ENCODE measurements at places on chromosomes 16 and 17. TPM values are rescaled to one million over a fixed set of nuclear protein-coding genes. Genes with fewer than 3 reads are reported as not detected.

RDM1 gene
- total RNA-seq = not detected

DNA sequence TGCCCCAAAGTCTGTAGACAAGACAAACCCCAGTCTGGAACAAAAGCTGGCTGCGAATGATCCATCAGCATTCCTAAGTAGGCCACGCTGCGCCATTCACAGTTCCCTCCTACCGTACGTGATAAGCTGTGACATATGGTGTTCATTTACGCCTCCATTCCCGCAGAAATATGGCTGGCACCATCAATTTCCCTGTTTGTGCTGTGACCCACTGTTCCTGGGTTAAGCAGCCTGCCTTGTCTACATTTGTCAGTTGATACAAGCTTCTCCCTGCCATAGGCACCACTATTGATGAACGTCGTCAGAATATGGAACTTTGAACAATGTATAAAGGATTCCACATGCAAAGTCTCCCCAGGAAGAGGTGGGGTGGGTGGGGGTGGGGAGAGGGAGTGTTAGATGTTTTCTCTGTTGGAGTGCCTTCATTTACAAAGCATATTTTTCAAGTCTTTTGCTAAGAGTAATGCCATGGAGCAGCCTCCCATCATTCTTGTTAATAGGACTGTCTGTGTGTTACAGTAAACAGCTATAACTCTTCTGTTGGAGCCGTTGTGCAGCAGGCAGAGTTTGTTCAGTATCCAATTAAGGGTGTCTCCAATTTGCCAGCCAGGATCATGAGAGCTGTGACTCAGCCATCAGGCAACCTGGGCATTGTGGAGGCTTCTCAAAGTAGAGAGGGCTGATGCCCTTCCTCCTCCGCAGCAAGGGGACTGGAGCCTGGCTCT, 294.6 kb downstream of the TMEM114 start:
- DNase-seq = no peak

DNA sequence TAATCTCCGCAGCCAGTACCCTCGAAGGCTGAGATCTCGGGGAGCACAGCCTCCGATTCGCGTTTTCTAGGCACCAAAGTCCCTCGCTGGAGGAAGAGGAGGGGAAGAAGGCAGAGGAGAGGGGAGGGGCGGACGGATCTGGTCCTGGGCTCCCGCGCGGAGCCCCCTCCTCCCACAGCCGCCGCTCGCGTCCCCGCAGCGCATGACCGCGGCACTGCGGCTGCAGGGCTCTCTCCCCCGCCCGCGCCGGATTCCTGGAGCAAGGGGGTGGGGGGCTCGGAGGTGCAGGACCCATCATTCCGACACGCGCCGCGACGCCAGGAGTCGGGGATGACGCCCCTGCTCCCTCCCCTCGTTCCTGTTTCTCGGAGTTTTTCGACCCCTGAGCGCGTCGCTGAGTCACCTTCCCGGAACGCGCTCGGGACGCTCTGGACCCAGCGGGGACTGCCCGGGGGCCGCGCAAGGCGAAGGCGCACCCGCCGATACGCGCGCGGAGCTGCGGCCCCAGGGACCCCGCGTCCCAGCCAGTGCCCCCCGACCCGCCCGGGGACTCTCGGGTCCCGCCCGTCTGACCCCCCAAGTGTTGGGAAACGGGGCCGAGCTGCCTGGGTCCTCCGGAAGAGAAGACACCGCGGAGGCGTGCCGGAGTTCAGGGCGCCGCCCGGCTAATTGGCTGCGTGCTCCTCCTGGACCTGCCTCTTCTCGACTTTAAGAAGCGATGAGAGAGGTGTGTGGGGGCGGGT, 1.4 kb upstream of the SPHK1 start:
- peak; percentile 84 for DNase-seq

GRCh38 chr16:66286527-66286926, 80.0 kb upstream of the CDH5 start:
- peak; percentile 54 for DNase-seq

GRCh38 chr17:50445730-50446325, 19.8 kb downstream of the ACSF2 start:
- no peak for DNase-seq

TPSAB1 gene
- 4.1 TPM for total RNA-seq

GRCh38 chr17:76171706-76172105, 30.7 kb upstream of the FOXJ1 start:
- DNase-seq = no peak

DNA sequence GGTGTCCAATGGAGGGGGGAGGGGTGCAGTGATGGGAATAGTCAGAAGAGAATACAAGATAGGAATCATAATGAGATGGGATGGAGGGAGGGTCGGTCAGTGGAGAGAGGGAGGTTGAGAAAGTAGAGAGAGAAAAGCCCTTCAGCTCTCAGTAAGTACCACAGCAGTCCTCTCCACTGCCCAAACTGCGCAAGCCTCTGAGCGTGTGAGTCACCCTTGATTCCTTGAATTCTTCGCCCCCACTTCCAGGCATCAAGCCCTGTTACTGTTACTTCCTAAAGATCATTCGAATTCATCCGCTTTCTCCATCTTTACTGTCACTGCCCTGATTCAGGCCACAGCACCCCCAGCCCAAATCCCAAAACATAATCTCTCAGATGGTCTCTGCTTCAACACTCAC, 2.5 kb downstream of the GUCY2D start:
- DNase-seq = no peak

DNA sequence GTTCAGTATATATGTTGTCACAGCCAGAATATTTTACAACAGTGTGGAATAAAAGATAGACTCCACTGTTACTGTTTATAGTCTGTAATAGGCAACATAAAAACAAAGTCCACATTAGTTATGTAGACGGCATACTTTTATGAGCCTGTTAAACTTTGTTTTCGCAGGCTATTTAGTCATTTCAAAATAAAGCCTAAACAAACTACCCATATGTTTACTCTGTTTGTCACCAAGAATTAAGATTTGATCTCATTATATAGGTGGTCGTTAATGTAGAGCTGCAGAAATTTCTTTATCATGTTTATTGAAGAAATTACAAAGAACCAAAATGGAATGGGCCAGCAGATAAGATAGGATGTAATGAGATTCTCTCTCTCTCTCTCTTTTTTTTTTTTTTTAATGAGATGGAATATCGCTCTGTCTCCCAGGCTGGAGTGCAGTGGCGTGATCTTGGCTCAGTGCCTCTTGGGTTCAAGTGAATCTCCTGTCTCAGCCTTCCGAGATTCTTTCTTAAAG, 943.8 kb upstream of the SOX9 start:
- DNase-seq = no peak

GRCh38 chr16:77536809-77537208, 102.0 kb upstream of the ADAMTS18 start:
- no peak for DNase-seq

DNA sequence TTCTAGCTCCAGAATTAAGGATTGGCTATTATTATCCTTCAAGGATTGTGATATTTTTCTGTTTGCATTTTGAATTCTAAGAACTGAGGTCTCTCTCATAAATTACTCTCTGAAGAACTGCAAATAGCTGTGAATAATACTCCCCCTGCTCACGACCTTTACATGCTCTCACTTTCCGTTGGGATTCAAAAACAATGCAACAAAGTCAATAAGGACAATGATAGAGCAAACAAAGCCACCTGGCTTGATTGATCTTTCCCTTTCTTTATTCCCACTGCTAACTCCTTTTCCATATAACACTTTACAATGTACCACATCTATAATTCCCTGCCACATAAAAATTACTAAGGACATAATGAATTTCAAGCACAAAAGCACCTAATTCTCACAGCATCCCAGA, 523.0 kb upstream of the CA10 start:
- DNase-seq = no peak

GRCh38 chr16:84565669-84566495, 52.0 kb downstream of the COTL1 start:
- DNase-seq = no peak

DNA sequence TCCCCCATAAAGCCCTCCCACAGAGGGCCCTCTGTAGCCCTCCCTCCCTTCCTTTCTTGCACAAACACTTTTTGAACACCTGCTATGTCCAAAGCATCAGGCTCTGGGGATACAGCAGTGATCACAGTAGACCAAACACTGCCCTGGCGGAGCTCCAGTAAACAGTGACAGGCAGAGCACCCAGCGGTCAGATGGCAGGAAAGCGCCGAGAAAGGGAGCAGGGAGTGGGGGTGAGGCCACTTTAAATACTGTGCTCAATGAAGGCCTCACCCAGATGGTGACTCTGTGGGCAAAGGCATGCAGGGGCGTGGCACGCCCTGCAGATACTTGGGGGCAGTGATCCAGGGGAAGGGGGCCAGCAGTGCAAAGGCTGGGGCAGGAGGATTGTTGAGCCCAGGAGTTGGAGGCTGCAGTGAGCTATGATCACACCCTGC, 7.6 kb downstream of the PRR29 start:
- DNase-seq = no peak

CDC6 gene
- 0.75 TPM for total RNA-seq

DNA sequence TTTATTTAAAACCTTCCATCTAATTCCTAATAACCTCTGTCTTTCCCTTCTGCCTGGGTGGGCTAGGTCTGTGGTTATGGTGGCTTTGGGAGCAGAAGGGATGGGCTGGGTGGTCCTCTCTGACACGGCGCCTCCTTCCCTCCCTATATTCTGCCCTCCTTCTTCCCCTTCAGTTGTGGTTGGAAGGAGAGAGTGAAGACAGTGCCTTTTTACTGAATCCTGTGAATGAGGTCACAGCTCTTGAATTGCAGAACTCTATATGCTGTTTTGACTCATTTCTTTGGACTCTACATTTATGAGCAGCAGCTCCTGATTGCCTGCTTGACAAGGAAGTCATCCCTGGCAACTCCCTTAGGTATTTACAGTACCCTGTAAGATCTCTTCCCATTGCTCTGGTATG, 256.0 kb upstream of the ELAC2 start:
- DNase-seq = no peak

DNA sequence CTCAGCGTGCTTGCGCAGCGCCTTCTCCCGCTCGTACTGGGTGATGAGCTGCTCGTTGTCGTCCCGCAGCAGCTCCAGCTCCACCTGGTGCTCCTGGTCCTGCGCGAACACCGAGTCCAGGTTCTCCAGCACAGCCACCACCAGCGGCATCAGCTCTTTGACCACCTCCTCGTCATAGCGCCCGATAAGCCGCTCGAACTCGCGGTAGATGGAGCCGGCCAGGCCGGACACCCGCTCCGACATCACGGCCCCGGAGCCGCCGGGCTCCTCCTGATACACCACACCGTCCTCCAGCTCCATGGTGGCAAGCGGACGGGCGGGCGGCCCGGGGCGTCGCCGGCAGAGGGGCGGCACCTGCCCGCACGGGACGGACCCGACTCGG, 320 bp downstream of the SPAG9 start:
- DNase-seq = no peak

TAC4 gene
- 1.7 TPM for total RNA-seq

GRCh38 chr16:3282103-3282729, 1.1 kb upstream of the ZNF263 start:
- no peak for DNase-seq

MYH3 gene
- 1.5 TPM for total RNA-seq

- no peak for DNase-seq
Observed at GRCh38 chr17:40818343-40818732, 4.1 kb downstream of the KRT10 start.

GRCh38 chr17:34204402-34204801, 50.7 kb upstream of the CCL2 start:
- DNase-seq = no peak

DNA sequence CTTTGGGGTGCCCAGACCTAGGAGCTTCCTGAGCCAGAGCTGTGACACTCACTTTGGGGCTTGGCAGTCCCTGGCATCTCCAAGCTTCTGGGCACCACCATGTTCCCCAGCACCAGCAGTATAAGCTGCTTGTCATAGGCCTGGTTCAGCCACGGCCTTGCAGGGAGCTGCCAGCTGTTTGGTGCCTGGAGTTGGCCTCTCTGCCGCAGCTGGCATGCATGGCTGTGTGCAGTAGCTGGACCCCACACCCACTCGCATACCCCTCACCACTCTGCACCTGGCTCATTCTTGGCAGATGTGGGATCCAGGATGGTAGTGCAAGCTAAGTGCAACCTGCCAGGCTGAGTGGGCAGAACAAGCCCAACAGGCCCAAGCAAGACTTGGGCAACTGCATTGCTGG, 73.4 kb upstream of the BRD7 start:
- no peak for DNase-seq

GRCh38 chr17:59707971-59708430, 547 bp downstream of the VMP1 start:
- DNase-seq = no peak

GRCh38 chr16:68331879-68332410, 21.1 kb downstream of the PRMT7 start:
- no peak for DNase-seq

SYNGR3 gene
- 1.8 TPM for total RNA-seq

Data from cardiac septum (tissue), 1 donor.